D721Med (cell line): ENCODE measurements at places on chromosomes 1 and 21.

DNA sequence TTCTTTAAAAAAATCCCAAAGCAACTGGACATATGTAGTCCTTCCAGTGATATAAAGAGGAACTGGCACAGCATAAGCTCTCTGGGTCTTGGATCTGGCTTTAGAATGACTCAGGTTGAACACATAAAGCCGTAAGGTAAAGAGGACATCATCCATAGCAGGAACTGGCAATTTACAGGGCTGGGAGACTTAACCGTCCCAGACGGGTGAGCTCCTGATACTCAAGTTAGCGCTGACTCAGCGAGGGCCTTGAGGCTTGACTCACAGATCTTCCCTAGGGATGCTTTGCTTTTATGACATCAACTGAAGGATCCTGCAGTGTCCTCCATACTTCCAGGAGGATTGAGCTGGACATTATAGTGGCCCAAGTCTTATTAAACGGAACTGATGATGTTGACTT is 154.1 kb downstream of the CLIC6 start:
- DNase-seq = no peak

- DNase-seq = no peak
Measured at GRCh38 chr1:32438136-32438535, 26.7 kb upstream of the ZBTB8B start.

DNA sequence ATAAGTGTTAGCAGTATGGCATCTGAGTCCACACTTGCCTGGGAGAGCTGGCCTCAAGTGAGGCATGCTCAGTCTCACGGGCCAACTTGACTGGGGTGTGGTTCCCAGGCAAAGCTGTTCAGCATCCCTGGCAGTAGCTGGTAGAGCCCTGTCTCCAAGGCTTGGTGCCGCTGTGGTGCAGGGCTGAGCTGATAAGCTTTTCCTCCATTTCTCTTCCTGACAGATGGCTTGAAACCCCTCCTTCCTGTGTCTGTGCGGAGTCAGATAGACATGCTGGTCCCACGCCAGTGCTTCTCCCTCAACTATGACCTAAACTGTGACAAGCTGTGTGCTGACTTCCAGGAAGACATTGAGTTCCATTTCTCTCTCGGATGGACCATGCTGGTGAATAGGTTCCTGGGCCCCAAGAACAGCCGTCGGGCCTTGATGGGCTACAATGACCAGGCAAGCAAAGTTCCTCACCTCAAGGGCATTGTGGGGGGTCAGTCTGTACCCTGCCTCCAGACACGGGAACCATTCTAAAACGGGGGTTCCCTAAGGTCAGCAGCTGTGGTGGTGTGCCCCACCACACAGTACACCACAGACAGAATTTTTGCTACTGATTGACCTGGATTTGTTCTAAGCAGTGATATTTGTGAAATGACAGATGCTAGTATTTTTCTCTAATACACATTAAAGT is 13.7 kb upstream of the MIIP start:
- no peak for DNase-seq

DNA sequence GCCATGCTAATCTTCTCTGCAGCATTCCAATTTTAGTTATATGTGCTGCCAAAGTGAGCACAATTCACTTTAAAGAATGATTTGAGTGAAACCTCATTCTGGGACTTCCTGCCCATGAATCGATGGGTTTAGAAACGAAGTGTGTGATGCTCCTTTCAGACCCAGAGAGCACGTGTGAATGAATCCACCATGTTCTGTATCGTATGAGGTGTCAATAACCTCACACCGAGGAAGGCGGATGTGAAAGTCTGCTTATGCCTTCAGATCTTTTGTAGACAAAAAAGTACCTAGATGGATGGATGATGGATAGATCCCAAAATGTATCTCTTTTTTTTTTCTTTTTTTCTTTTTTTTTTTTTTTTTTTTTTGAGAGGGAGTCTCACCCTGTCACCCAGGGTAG is 13.8 kb downstream of the UBASH3A start:
- no peak for DNase-seq

GRCh38 chr1:25009671-25010262 is 79.7 kb upstream of the RUNX3 start:
- DNase-seq = no peak

- DNase-seq = no peak
Measured at GRCh38 chr1:99534638-99534930, 111.3 kb upstream of the PALMD start.

DNA sequence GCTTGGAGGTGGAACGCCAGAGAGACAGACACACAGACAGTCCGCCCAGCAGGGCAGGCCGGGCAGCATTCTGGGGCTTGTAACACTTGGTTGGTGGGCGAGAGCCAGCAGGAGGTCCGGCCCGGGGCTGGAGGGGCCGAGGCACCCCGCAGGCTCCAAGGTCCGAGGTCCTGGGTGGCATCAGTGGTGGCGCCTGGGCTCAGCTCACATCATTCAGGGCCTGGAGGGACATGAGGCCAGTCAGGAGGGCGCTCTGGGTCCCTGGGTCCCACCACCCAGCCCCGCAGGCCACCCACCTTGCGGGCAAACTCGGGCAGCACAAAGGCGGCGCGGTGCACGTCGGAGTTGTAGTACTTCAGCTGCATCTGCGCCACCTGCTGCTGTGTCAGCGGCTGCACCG is 5.2 kb downstream of the SRM start:
- DNase-seq = no peak

GRCh38 chr1:152009691-152010090 is 16.0 kb upstream of the S100A10 start:
- no peak for DNase-seq
